SHP77 (cell line): ENCODE measurements at places on chromosomes 2 and 18.
A peak's percentile ranks its signal among the peaks of the same experiment; 100 is the strongest.

DNA sequence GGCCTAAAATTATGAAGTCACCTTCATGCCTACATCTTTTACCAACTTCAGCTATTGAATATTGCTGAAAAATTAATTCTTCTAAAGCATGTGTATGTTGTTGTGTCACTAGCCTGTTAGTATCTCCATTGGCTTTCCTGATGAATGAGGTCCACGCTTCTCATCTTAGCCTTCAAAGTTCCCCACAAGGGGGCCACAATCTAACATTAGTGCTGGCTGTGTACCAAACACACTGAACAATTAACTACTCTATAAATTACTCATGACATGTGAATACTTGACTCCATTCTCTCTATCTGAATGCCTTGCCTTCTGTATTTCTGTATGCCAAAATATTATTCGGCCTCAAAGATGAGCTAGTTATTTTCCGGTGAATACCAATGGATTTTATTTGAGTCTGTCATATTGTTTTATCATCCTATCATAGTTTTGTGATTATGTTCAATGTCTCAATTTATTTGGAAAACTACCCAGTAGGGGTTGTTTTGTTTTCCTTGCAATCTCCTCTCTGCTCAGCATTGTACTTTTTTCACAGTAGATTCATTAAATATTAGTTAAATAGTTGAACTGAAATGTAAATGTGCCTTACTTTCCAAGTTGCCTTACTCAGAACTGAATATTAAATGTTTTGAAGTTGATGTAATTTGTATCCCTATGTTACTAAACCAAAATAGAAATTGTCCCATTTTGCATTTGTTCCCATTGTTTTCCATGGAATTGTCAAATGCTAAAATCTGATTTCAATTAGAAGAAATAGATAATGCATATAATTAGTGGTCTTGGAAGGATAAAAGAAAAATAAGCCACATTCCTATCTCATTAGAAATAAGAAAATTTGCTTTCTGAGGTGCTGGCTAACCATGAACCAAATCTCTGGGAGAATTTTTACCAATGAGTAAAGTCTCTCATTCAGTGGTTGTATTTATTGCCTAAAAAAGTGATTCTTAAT is 208.4 kb upstream of the COL3A1 start:
- DNase-seq: peak; percentile 13

GRCh38 chr2:231554748-231555545 is 24.7 kb upstream of the NMUR1 start:
- no peak for DNase-seq

- no peak for DNase-seq
These were observed 312.4 kb upstream of the MC4R start for GRCh38 chr18:60684843-60685513.

GRCh38 chr2:31240381-31241365 is 6.7 kb downstream of the EHD3 start:
- DNase-seq: no peak

GRCh38 chr2:185433824-185434223 is 304.8 kb upstream of the FSIP2 start:
- no peak for DNase-seq

- DNase-seq: no peak
These were observed 248.6 kb upstream of the SIX2 start for GRCh38 chr2:45257820-45258219.

GRCh38 chr2:86596118-86596517 is 27.5 kb downstream of the RNF103 start:
- DNase-seq: no peak

GRCh38 chr18:58310517-58310916 is 266.5 kb downstream of the NEDD4L start:
- DNase-seq: no peak

DNA sequence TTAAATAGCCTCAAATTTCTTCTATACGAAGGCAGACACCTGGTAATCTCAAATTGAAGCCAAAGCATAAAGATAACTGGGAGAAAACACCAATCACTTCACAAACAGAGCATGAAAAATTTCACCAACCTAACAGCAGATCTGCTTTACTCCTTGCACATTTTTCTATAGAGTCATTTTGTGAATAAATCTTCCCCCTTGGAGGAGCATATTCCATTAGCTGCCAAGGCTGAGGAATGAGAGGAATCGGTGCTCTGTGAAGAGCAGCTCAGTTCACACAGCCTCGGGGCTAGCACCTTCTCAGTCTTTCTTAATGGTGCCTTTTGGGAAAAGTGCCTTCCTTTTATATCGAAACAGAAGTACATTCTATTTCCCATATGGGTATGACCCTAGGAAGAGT is 1313.7 kb upstream of the NRXN1 start:
- DNase-seq: no peak

- DNase-seq: no peak
These were observed 364.7 kb downstream of the ERBB4 start for GRCh38 chr2:212173756-212174510.

- no peak for DNase-seq
These were observed 273.5 kb downstream of the PIK3C3 start for GRCh38 chr18:42228581-42228980.

GRCh38 chr2:120432976-120433815 is 87.3 kb downstream of the INHBB start:
- no peak for DNase-seq

DNA sequence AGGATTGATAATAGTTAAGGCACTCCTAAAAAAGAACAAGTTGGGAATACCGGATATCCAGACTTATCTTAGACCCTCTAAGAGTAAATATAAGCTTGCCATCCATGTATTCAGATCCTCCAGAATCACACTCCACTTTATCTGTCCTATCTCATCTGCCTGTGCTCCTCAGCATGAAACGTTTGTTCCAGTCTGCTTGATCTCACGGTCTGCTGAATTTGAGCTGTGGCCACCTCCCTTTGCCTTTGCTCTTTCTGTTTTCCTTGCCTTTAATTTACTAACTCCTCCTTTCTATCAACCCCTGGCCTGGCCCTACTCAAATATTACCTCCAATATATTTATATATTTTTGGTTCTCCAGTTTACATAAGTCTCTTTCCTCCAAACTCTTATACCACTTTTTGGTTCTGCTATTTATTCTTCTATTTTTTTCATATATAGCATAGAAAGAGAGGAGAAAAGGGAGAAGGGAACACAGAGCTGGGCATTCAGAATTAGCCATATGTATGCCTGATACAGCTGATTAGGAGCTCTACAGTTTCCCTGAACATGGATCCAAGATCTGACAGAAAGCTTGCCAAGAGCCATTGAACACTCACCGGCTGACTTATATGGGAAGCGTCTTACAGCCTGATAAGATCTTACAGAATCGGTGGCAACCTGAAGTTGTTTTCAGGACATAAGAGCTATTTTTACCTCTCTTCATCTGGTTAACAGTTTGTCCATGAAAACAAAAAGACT is 21.8 kb upstream of the DNAJC27 start:
- DNase-seq: no peak
